Peyer's patch (tissue), 4 donors: ENCODE measurements at places on chromosomes 4 and X.
A peak's percentile ranks its signal among the peaks of the same experiment; 100 is the strongest.

DNA sequence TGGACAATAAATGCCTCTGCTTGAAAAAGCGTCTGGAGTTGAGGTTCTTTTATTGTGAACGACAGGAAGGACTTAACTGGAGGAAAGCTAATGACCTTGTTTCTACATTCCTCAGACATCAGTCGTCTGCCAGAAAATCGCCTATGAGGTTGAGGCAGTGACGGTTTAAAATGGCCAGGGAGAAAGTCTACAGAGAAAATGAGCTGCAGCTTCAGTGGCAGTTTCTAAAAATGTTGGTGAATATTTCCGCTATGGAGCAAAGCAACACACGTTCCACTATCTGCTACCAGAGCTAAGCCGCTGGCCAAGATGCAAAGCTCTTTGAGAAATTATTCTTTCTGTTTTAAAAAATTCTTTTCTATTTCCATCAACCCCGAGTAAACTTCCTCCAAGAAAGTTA, 116.9 kb upstream of the GALNT7 start:
- DNase-seq: no peak

DNA sequence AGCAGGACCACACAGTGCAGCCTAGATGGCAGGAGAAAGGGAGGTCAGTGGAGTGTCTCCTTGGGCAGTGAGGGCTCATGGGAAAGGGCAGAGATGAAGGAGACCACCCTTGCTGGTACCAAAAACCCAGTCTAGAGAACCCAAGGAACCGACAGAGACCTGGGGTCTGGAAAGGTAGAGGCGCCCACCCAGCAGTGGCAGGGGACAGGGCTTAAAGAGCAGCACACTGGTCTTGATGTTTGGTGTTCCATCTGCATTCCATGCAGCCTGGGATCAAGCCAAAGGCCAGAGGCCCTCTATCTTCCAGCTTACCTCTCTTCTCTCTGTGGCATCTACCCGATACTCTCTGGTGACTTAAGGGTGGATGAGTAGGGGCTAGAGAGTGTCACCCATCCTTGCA, 127.5 kb downstream of the PJA1 start:
- DNase-seq: no peak

DNA sequence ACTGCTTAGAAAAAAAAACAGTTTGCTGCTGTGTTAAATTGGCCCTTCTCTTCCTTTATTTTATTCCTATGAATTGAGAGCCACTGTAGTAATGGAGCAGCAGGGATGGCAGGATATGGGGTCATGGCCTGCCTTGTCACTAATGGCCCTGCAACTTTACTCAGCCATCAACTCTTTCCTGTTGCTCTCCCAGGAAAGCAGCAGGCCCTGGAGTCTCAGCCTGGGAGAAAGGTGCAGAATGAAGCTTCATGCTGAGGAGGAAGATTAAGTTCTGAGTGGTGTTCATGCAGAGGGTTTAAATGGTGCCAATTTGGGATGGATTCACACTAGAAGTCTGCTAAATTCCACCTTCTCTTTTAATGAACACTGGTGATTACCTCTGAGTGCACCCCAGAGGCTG, 285.6 kb downstream of the GPAT3 start:
- DNase-seq: no peak

DNA sequence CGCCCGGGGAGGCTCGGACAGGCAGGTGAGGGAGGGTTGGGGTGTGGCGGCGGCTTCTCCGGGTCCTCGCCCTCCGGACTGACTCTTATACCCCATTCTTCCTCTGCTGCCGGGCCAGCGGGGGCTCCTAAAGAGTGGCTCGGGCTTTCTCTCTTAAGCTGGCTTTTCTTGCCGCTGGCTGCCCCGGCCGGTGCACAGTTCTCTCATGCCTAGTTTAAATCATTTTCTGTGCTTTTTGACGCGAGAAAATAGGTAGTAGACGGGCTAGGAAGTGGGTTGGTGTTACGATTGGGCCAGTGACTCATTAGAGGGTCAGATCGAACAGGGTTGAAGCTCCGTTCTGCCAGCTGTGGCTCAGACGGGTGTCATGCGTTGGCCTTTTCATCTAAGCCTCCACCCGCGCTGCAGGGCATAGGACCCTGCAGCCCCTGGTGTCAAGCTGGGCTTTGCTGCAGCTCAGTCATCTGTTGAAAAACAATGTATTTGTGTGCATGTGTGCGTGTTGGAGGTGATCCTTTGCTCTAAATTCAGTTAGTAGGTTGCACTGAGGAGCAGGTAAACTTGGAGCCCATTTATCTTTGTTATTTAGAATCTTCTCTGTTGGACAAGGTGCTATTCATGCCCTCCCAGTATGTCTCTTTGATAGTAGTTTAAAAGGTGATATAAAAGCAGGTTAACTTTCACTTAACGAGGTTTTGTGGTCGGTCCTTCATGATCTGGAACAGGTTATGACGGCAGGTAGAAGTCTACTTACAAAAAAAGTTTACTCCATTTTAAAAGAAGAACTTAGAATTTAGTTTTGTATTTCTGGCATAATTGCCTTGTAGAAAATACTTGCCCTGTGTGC, 802 bp downstream of the BMP2K start:
- peak; percentile 67 for DNase-seq

- DNase-seq: no peak
These were observed 1.5 kb upstream of the GDPD2 start for GRCh38 chrX:70421618-70422017.

DNA sequence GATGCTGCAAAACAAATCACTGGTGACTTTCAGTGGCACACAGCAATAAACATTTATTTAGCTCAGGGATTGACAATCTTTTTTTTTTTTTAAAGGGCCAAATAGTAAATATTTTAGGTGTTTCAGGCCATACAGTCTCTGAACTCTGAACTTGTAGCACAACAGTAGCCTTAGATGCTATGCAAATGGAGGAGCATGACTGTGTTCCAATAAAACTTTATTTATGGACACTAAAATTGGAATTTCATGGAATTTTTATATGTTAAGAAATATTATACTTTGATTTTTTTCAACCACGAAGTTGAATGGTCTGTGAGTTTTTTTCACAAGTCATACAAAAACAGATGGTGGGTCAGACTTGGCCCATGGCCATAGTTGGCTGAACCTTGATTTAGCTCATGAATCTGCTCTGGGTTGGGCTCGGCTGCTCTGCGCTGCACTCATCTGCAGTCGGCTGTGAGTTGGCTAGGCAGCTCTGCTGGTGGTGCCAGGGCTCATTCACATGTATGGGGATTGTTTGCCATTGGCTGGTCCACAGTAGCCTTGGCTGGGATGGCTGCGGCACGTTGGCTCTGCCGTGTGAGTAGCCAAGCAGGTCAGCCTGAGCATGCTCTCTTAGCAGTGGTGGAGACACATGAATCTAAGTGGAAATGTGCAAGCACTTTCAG, 231.7 kb upstream of the PGRMC2 start:
- no peak for DNase-seq

DNA sequence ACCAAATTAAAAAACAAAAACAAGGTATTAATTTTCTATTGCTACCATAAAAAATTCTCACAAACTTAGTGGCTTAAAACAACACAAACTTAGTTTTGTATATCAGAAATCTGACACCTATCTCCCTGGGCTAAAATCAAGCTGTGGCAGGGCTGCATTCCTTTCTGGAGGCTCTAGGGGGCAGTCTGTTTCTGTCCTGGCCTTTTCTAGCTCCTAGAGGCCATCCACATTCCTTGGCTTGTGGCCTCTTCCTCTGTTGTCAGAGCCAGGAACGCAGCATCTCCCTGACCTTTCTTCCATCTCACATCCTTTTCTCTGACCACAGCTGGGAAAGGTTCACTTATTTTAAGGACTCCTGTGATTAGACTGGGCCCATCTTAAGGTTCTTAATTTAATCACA, 38.9 kb upstream of the TLR2 start:
- no peak for DNase-seq

DNA sequence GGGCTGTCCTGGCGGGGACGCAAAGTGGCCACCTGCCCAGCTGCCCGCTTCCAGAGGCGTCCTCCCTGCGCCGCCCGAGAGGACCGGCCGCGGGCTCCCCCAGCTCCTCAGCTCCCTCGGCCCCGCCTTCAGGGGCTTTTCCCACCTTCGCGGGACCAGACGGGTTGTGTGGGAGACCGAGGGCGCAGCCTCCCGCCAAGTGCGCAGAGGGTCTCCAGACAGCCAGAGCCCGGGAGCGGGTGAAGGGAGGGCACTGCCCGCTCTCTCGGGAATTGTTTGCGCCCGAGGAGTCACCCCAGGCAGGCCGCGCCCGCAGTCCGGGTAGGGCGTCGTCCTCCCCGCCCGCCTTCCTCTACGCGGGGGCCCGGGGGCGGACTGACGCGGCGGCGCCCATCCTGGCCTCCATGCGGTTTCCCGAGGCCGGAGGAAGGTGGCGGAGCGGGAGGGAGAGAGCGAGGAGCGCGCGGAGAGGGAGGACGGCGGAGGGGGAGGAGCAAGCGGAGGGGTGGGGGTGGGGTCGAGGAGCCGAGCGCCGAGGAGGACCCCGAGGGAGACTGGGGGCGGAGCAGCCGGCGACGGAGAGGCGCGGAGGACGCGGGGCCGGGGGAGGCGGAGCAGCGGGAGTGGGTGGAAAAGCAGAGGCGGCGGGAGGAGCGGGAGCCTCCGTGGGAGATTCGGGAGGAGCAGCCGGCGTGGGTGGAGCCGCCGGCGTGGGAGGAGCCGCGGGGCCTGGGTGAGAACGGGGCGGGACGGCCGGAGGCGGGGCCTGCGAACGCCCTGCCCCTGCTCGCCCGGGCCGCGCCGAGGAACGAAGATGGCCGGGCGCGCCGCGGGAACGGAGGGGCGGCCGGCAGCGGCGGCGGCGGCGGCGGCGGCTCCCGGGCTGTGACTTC, 47.5 kb downstream of the CLDN34 start:
- peak; percentile 74 for DNase-seq

DNA sequence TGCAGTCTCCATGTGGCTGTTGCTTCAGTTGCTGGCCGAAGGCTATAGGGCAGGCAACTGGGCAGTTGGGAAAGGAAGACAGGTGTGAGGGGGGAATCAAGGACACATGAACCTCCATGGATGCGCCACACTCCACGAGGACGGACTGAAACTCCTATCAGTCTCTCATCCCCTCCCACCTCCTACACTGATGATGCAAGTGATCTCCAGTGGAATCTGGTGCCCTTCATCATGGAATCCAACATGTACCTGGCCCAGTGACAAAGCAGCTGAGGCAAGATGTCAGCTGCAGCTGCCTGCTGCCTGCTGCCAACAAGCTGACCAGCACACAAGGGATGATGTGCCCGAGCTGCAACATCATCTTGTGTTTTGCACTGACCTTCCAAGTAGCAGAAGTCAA, 26.0 kb upstream of the MGST2 start:
- no peak for DNase-seq

GRCh38 chr4:114519368-114519767, 79.2 kb upstream of the UGT8 start:
- DNase-seq: no peak

GRCh38 chr4:164807611-164808010, 53.7 kb downstream of the SMIM31 start:
- no peak for DNase-seq

DNA sequence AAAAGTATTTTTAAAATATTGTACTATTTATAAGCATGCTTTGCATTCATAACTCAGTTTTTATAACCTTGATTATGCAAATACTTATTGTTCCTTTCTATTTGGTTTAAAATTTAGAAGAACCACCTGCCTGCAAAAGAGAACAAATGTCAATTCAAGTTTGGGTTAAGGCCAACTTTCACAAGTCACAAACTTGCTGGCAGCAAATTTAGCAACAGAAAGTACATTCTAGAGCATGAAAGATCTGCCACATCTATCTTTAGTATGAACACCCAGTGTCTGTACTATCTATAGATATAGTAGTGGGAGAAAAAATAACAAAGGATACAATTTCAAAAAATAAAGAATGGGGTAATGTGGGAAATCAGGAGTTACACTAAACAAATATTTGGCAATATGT, 1014.2 kb downstream of the C4orf33 start:
- DNase-seq: no peak

DNA sequence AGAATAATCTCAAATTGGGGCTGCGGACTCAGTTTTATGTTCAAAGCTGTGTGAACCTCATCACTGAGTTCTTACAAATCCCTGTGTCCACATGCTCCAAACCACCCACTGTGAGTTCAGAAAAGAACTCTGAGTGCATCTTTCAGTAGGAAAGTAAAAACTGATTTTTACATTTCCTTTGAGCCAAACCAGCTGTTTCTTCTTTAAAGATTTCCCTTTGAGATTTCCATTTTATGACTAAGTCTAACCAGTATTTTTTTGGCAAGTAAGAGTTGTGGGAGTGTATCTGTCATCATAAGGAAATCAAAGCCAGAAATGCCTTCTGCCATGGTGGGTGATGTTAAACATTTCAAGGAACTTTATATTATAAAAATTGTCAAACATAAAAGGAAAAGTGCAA, 100.0 kb downstream of the TET2 start:
- no peak for DNase-seq

DNA sequence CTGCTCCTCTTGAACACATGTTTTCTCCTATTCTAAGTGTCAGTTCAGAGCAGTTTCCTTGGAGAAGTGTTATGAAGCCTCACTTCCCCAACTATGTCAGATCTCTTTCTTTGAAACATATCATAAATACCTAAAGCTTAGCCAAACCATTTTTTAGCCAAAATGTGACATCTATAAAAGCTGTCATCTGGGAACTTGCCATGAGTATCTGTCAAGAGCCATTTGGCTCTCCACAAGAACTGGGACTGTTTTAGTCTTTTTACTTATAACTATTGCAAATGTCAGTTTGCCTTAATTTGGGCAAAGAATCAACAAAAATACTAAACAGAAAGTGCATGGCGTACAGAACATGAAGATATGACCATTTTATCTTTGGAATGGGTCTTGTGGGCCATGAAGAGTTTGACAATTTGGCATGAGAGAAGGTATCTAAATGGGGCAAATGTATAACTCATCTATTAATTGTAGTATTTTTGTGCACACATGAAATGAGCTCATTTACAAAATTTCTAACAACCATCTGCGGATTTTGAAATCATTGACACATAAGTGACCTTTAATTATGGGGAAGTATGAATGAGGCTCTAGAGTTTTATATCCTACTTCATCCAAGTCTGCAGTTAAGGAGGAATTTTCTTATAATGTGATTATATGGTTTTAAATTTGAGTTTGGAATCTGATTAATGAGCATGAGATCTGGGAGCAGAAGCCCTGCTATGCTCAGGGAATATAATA, 129.1 kb upstream of the PACRGL start:
- DNase-seq: no peak

GRCh38 chrX:23789386-23790154, 6.6 kb downstream of the SAT1 start:
- no peak for DNase-seq

DNA sequence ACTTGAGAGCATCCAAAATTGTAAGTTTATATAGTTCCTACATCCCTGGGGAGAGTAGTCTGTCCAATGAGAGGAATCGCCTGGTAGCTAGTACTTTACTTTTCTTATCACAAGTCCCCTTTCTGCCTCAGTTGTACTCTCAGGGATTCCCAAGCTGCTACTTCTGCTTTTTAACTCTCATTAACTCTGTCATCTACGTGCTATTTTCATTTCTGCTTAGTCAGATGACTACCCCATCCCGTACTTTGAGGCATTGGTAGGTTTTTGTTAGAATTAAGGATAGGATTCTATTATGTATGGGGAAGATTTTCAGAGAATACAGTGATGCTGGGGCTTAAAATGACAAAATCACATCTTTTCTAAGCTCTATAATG, 24.7 kb downstream of the RBPJ start:
- no peak for DNase-seq

- no peak for DNase-seq
These were observed 20.0 kb downstream of the ZNF330 start for GRCh38 chr4:141240671-141241070.

- no peak for DNase-seq
These were observed 548.1 kb downstream of the PACRGL start for GRCh38 chr4:21248331-21248730.
